ENCODE measurements at places on chromosomes 5 and 9.

DNA sequence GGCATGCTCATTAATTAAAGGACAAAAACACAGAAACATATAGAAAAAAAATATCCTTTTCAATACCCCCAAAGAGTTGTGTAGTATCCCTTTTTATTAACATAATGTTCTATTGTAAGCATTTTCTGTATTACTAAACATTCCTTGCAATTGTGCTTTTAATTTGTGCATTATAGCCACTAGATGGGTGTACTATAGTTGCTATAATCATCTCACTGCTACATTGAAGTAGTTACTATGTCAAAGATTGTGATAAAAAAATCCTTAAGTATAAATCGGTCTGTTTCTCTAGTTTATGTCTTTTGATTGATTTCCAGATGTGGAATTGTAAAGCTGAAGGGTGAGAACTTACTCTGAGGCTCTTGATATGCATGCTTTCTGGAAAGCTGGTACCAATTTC is 21.4 kb downstream of the FREM1 start:
- DNase-seq = no peak

GRCh38 chr9:29974197-29974596 is 2400.9 kb upstream of the C9orf72 start:
- no peak for DNase-seq

DNA sequence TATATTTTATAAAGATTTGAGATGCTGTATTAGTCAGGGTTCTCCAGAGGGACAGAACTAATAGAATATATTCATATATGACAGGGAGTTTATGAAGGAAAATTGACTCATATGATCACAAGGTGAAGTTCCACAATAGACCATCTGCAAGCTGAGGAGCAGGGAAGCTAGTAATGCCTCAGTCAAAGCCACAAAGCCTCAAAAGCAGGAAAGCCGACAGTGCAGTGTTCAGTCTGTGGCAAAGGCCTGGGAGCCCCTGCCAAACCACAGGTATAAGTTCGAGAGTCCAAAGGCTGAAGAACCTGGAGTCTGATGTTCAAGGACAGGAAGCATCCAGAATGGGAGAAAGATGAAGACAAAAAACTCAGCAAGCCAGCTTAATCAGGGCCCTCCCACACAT is 382.2 kb downstream of the LRRC70 start:
- DNase-seq = no peak

- DNase-seq = no peak
Observed at GRCh38 chr5:125199968-125200865, 453.8 kb upstream of the ZNF608 start.

- no peak for DNase-seq
Observed at GRCh38 chr9:135061441-135061840, 26.0 kb upstream of the OLFM1 start.

DNA sequence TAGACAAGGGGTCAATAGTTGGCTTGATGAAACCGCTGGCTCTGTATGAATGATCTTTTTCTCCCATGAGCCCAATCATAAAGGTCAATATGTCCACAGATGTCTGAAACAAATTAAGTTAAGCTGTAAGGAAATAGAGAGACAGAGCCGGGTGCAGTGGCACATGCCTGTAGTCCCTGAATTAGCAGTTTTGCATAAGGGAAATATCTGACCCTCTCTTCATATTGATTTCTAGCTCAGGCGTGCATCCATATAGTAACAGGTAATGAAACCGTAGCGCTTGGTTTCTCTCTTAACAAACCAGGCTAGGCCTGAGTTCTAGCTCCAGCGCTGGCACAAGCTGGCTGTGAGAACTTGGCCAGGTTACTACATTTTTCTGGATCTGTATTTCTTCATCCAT is 118.1 kb upstream of the ERCC6L2 start:
- no peak for DNase-seq

- DNase-seq = no peak
Observed at GRCh38 chr5:131286400-131286715, 22.5 kb downstream of the CDC42SE2 start.

DNA sequence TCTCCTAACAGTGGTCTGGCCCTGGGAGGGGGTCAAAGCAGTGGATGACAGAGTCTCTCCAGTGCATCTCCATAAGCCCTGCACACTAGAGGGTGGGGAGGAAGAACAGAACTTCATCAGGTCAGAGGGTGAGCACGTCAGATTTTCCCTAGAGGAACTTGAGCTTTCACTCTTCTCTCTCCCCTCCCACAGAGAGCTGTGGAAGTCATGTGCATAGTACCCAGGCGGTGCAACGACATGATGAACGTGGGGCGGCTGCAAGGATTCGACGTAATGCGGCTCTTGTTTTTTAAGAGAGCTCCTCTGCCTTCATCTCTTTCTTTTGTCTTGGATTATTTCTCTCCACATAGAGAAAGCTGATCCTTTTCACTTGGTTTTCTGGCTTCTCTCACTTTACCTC is 100.2 kb upstream of the OTULINL start:
- DNase-seq = no peak

DNA sequence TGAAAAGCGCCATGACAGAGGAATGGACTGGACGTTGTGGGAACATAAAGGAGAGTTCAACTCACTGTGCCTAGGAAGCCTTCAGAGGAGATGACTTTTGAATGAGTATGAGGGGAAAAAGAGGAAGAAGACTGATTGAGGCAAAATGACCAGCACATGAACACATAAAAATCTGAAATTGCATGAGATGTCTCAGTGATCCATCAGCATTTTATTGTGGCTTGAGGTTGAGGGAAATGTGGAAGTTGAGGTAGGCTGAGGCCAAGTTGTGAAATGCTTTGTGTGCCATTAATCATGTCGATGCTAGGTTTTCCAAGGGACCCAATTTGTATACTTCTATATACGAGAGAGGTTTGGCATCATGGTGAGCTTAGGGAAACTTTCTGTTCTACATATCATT is 140.9 kb upstream of the TLX3 start:
- no peak for DNase-seq

DNA sequence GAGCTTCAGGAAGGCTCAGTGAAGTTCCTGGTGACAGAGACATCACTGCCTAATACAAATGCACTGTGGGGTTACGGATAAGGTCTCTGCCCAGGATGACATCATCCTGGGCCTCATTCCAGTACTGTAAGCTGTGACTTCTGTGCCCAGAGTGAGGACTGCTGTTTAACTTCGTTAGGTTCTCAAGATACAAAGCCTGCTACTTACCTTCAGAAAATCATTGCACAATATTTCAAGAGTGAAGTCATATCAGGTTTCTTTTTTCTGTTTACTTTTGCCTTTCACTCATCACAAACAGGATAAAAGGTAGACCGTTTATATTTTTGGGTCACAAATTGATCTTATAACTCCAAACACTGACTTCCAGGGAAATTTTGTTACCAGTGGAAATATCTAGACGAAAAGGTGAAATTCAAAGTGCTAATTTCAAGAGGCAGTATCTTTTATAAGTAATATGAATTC is 241.2 kb downstream of the PIK3R1 start:
- DNase-seq = no peak

DNA sequence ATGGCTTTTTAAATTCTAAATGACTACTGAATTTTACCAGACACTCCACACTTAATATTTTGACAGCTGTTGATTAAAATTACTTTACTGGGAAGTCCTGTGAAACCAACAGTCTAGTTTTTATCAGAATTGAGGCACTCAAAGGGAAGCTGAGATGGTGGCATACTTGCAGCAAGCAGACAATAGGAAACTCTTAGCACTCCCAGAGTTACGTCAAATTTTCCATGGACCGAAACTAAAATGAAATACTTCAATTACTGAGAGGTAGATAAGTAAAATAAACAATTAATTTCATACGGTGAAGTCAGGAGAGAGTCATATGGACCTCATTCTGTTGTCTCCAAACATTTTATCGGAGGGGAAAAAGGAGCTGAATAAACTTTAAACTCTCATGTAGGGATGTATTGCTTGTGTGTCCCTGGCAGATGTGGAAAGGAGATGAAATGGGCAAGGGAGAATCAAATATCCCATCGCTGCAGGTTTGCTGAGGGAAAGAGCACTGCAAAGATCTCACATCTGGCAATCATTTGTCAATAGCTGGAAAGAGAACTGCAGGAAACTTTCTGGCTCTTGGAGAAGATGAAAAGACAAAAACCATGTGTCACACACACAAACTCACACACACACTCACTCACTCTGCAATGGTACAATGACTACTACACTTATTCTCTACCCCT is 189.4 kb downstream of the BNC2 start:
- DNase-seq = no peak

- no peak for DNase-seq
Observed at GRCh38 chr9:77563174-77563573, 84.9 kb downstream of the GNA14 start.

GRCh38 chr9:6409811-6410210 is 3.2 kb upstream of the UHRF2 start:
- DNase-seq = no peak

GRCh38 chr5:135670588-135670987 is 91.8 kb upstream of the CXCL14 start:
- no peak for DNase-seq

DNA sequence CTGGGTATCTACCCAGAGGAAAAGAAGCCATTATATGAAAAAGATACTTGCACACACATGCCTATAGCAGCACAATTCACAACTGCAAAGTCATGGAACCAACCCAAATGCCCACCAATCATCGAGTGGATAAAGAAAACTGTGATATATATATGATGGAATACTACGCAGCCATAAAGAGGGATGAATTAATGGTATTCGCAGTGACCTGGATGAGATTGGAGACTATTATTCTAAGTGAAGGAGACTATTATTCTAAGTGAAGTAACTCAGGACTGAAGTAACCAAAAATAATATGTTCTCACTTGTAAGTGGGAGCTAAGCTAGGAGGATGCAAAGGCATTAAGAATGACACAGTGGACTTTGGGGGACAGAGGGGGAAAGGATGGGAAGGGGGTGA is 30.0 kb upstream of the GABBR2 start:
- no peak for DNase-seq

DNA sequence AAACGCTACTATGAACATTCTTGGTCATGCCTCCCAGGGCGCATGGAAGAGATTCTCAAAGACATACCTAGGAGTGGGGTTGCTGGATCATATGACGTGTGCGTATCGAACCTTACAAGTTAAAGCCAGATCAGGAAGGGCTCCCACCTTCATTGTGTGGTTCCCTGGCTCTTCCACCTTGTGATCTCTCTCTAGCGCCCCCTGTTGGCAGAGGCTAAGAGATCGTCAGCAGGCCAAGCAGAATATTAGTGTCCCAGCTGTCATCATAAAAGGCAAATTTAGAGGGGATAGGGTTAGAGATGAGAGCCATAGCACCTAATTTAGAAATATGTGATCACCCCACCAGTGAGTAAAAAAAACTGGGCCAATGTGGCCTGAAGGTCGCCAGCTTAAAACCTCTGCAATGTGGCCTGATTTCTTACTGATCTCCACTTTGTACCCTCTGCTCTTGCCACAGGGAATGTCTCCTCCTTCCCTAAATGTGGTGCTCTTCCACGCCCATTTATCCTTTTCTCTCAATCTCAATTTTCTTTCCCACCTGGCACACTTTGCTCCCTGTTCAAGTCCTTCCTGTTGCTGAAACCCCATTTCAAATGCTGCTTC is 91.7 kb upstream of the SHB start:
- peak; percentile 59 for DNase-seq

DNA sequence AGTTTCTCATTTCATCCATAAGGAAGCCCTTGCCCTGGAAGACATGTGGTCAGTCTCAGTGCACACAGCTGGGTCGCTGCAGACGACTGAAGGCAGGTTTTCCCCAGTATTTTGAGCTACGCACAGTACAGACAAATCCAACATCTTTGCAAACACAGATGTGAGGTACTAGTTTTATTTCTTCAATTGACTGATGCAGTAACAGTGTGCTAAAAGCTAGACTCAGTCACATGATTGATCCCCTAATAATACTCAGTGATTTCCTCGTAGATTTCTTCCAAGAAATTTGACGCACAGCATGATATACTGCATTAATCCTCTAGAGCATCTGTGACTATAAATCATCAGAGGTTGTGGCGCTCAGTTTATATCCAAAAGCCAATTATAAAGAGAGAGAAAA is 346.1 kb downstream of the DIRAS2 start:
- no peak for DNase-seq

DNA sequence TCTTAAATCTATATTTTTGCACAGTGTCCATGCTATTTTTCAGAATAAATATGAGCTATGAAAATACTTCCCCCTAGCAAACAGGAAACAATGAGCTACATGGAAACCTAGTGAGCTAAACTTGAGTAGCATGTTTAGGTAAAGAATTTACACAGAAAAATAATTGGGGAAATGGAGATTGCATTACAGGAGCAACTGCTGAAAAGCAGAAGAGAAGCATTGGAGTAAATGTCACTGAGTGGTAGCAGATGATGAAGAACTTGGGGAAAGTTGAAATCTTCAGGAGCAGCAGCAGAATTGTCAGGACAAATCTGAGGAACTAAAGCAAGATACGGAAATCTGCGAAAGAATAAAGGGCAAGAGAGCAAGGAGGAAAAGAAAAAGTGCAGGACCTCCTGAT is 610.3 kb downstream of the TLE1 start:
- no peak for DNase-seq

GRCh38 chr9:98332405-98332831 is 77.0 kb upstream of the TBC1D2 start:
- DNase-seq = no peak

DNA sequence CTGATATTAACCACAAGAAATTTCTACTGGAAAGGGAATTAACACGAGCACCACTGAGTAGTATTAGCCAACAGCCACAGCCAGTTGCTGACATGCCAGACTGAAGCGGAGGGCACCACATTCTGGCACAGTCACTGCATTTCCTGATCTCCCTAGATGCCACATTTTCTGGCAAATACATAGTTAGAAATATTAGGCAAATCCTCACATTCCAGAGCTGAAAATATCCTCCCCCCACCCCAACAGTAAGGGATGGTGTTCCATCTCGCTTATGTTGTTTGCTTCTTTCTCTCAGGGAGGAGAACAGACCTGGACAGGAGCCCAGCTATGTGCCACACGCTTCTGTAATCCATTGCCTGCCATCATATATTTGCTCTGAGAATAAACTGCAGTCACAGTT is 32.8 kb upstream of the MCTP1 start:
- no peak for DNase-seq

DNA sequence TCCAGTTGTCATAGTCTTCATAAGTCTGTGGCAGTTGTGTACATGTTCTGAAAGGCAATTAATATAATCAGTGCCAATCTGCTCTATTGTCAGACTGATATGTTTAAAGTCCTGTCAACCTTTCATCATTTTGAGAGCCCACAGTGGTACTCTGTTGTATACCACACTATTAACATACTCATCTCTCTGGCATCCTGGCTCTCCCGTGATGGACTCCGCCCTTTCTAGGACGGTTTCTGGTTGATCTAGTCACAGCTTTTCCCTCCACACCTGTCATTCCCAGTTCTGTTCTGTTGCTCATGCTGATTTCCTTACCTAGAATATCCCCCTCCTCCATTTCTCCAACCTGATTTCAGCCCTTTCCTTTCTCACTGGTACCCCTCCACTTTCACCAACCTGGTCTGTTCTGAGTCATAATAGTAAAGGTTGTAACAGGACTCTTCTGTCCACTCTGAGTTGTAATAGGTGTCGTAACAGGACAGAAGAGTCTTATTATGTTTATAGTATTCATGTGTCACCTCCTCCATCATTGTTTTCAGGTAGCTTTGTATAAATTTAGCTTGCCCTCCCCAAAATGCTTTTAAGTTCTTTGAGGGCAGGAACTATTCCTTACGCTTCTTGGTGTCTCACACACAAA is 4.1 kb downstream of the PTCD2 start:
- DNase-seq = no peak
